Activated CD4-positive, alpha-beta memory T cell treated with anti-CD3 and anti-CD28 coated beads, Interleukin-2, amount 10 ng/mL, durations not matched to agents 7 days and 5 days (primary cell): ENCODE measurements at places on chromosomes 4 and X. TPM values are rescaled to one million over a fixed set of nuclear protein-coding genes. Genes with fewer than 3 reads are reported as not detected.

The TLR6 gene
- 3.9 TPM for total RNA-seq

DNA sequence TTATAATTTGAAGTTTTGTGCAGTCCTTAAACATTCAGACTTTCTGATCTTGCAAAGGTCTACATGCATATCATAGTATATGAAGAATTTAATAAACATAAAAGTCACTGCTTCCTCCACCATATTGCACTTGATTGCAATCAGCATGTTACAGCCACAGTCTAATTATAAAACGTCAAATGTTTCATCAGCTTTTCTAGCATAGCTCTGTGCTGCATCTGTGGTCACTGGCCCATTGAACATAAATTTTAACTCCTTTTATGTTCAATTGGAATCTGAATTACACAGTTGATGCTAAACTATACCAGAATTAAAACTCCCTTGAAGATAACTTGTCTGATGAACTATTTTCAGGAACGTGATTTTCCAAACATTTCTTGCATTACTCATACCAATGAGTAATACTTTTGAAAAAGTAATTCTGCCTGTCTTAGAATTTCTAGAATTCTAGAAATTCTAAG lies 329.1 kb downstream of the GALNTL6 start:
- H3K27me3 ChIP-seq = no peaks in the 10 kb centered on the region
- no peaks in the 10 kb centered on the region for H3K4me1 ChIP-seq
- no peak for DNase-seq

DNA sequence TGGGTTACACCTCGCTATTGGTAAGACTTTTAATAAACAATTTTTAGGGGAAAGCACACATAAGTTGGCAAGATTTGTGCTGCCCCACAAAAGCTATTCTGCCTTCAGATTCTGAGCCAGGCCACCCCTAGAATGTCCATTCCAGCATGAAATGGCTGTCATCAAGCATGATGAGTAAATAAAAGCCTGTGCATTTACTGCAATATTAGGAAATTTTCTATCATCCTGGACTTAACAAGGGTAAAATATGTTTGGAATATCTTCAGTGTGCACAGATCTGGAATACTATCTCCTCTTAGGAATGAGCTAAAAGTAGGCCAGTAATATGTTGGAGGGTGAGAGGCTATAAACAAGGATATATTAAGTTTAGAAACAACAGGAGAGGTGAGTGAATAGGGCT lies 510.9 kb downstream of the ANKRD50 start:
- no peaks in the 10 kb centered on the region for H3K36me3 ChIP-seq
- H3K27me3 ChIP-seq = no peaks in the 10 kb centered on the region
- H3K4me1 ChIP-seq = no peaks in the 10 kb centered on the region
- H3K27ac ChIP-seq = no peak overlapping the region
- DNase-seq = no peak
- H3K4me3 ChIP-seq = no peak overlapping the region

The CLCN5 gene
- total RNA-seq = 3.0 TPM

GRCh38 chr4:181909368-181909767 lies 333.8 kb upstream of the TENM3 start:
- DNase-seq = no peak
- no peaks in the 10 kb centered on the region for H3K36me3 ChIP-seq
- H3K4me1 ChIP-seq = no peaks in the 10 kb centered on the region
- no peaks in the 10 kb centered on the region for H3K27me3 ChIP-seq
- no peak overlapping the region for H3K4me3 ChIP-seq

GRCh38 chr4:153371701-153372234 lies 27.3 kb downstream of the MND1 start:
- no peak overlapping the region for H3K27ac ChIP-seq
- DNase-seq = no peak
- H3K4me1 ChIP-seq = peaks cover 9% of the 10 kb centered on the region
- no peak overlapping the region for H3K4me3 ChIP-seq

DNA sequence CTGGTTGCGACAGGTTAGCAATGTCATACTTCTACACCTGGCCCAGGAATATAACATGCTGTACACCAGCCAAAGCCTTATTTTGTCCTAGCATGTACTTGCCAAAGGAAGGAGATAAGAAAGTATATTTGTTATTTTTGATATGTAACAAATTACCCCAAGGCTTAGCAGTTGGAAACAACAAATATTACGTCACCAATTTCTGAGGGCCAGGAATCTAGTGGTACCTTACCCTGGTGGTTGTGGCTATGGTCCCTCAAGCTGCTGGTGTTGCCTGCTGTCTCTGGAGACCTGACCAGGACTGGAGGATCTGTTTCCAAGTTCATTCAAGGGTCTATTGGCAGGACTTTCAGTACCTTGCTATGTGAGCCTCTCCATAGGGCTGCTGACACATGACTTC lies 135.5 kb upstream of the BANK1 start:
- peaks cover 8% of the 10 kb centered on the region for H3K27me3 ChIP-seq
- no peaks in the 10 kb centered on the region for H3K4me1 ChIP-seq
- no peak overlapping the region for H3K4me3 ChIP-seq
- no peaks in the 10 kb centered on the region for H3K36me3 ChIP-seq

- DNase-seq = no peak
- H3K4me3 ChIP-seq = no peak overlapping the region
- no peaks in the 10 kb centered on the region for H3K27me3 ChIP-seq
- H3K4me1 ChIP-seq = no peaks in the 10 kb centered on the region
- H3K36me3 ChIP-seq = no peaks in the 10 kb centered on the region
- H3K27ac ChIP-seq = no peak overlapping the region
These were observed 1052.6 kb downstream of the RPA4 start for GRCh38 chrX:97936296-97936695.

The PALLD gene
- total RNA-seq = 5.8 TPM

The KIT gene
- 0.65 TPM for total RNA-seq

The MAP3K15 gene
- total RNA-seq = 0.28 TPM

DNA sequence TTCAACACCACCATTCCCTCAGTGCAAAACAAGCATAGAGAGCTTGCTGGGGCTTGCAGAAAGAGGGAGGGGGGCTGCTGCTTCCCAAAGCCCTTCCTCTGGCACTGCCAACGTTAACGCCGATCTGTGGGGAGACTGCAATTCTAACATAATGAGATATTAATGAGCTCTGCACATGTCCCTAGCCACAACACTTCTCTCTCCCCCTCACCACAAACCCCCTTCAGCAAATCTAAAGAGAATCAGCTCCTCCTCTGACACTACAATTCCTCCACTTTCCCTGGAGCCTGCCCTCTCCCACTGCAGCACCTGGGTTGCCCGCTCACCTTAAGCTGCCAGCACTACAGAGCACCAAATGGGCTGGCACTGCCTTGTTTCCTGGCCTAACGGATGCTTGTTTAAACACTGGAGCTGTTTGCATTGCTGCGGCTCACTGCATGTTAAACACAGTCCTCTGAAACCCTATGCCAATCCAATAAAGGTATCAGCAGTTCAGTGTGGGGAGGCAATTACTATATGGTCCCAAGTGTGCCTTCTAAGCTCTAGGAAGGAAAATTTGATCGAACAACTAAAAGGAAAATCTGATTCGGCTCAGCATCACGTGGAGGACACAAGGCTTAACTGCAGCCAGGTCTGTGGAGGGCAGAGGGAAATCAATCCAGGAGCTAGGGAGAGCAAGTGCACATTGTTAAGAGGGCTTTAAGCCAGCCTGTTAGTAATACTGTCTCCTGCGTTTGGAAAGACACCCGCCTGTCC lies 232.4 kb downstream of the MAML3 start:
- H3K4me1 ChIP-seq = no peaks in the 10 kb centered on the region
- H3K36me3 ChIP-seq = no peaks in the 10 kb centered on the region
- no peak overlapping the region for H3K4me3 ChIP-seq
- no peak overlapping the region for H3K27ac ChIP-seq

GRCh38 chrX:63738696-63739095 lies 46.3 kb downstream of the ARHGEF9 start:
- H3K27ac ChIP-seq = no peak overlapping the region
- DNase-seq = no peak
- no peaks in the 10 kb centered on the region for H3K27me3 ChIP-seq
- H3K4me3 ChIP-seq = no peak overlapping the region
- peaks cover 59% of the 10 kb centered on the region for H3K4me1 ChIP-seq

DNA sequence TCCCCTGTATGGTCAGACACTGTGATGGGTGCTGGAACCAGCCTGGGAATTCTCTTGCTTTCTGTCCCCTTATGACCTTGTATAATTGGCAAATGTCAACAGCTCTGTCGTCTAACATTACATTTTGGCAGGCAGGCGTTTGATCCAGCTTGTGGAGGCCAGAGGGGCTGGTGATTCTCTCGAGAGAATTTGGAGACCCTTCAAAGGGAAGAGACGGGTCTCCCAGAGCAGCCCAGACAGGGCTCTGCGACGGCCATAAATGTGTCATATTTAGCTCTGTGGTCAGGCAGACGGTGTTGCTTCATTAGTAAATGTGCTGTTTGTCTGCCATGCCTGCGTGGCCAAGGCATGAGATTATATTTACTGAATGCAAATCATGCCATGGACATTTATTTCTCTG lies 68.7 kb downstream of the SORCS2 start:
- H3K4me3 ChIP-seq = no peak overlapping the region
- H3K36me3 ChIP-seq = no peaks in the 10 kb centered on the region
- DNase-seq = no peak
- H3K27me3 ChIP-seq = no peaks in the 10 kb centered on the region
- H3K4me1 ChIP-seq = no peaks in the 10 kb centered on the region
- H3K27ac ChIP-seq = no peak overlapping the region

- no peak overlapping the region for H3K4me3 ChIP-seq
- H3K27me3 ChIP-seq = peaks cover 1% of the 10 kb centered on the region
- H3K36me3 ChIP-seq = no peaks in the 10 kb centered on the region
- H3K4me1 ChIP-seq = no peaks in the 10 kb centered on the region
These were observed 222.5 kb upstream of the RPL34 start for GRCh38 chr4:108397850-108398249.

The EIF2S3 gene
- 179 TPM for total RNA-seq

DNA sequence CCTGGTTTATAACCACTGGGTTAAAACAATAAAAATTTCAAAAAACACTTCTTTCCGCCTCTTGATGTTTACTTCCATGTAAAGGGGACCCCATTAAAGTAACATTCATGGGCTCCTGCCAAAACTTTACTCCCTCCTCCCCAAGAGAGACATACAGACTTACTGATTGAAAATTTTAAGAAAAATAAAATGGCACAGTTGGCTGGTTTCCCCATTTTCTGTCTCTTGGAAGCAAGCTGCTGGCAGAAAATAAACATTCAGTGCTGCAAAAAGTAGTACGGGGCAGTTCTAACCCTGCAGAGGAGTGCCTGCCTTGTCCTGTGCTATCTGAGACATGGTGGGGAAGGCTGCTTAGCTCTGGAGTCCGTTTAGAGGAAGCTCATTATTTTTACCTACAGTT lies 187.3 kb upstream of the INTU start:
- H3K27ac ChIP-seq = no peak overlapping the region
- H3K4me3 ChIP-seq = no peak overlapping the region
- H3K27me3 ChIP-seq = no peaks in the 10 kb centered on the region
- H3K36me3 ChIP-seq = no peaks in the 10 kb centered on the region

DNA sequence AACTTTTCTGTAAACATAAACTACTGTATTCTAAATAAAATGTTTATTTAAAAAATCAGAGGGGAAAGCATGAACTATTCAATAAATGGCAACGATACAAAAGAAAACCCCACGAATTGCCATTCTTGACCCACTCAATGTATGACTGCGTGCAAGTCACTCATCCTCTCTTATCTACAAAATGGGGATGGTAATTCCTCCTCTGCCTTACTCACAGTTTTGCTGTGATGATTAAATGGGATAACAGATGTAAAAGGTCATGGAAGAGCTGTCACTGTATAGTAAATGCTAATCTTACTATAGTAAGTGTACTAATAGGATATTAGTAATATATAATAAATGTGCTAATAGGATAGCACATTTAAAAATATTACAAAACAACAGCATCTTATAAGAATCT lies 173.4 kb downstream of the SCFD2 start:
- no peaks in the 10 kb centered on the region for H3K4me1 ChIP-seq
- H3K36me3 ChIP-seq = no peaks in the 10 kb centered on the region
- H3K27ac ChIP-seq = no peak overlapping the region
- no peaks in the 10 kb centered on the region for H3K27me3 ChIP-seq

DNA sequence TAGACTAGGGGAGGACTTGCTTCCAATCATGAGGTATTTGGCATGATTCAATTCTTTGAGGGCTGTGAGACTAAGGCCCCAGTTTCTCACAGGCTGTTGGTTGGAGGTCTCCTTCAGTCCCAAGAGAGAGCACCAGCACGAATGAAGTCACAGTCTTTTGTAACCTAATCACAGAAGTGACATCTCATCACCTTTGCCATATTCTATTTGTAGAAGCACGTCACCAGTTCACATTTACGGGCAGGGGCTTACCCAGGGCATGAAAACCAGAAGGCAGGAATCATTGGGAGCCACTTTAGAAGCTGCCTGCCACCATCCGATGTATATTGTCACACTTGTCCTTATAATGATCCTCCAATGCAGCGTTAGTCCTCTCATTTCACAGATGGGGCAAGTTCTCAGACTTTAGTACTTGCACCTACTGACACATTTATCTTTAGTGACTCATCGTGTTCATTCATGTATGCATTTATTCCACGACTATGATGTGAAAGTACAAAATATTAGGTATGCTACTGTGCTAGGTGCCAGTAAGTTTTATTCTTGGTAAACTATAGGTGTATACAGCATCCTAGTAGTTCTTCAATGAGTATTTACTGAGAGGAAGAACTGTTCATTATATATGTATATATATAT lies 163.8 kb upstream of the PGRMC2 start:
- peaks cover 4% of the 10 kb centered on the region for H3K4me1 ChIP-seq
- H3K4me3 ChIP-seq = no peak overlapping the region
- H3K27me3 ChIP-seq = peaks cover 1% of the 10 kb centered on the region
- no peak for DNase-seq

The MTTP gene
- total RNA-seq = 0.15 TPM

- no peak overlapping the region for H3K4me3 ChIP-seq
- H3K27me3 ChIP-seq = no peaks in the 10 kb centered on the region
- H3K27ac ChIP-seq = no peak overlapping the region
- no peaks in the 10 kb centered on the region for H3K36me3 ChIP-seq
- H3K4me1 ChIP-seq = no peaks in the 10 kb centered on the region
- DNase-seq = no peak
These were observed 17.4 kb upstream of the EIF4E start for GRCh38 chr4:98946359-98946758.

- peaks cover 9% of the 10 kb centered on the region for H3K4me1 ChIP-seq
- H3K27ac ChIP-seq = no peak overlapping the region
- no peaks in the 10 kb centered on the region for H3K36me3 ChIP-seq
- no peaks in the 10 kb centered on the region for H3K27me3 ChIP-seq
- H3K4me3 ChIP-seq = no peak overlapping the region
These were observed 41.0 kb downstream of the BEX3 start for GRCh38 chrX:103417370-103417769.

DNA sequence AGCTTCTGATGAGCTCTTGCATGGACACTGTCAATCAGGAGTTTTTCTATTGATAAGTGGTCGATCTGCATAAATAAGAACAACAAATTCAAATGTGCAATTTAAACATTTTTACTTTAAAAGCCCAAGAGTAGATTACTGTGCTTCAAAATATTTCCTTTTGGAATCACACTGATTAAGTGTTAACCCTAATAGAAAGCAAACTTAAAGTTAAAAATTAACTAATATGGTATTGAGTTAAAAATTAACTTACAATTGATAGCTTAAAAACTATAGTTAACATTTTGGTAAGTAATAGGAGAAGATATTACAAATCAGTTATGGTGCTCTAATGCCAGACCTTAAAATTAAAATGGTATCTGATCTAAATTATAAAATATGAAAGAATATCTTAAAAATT lies 25.9 kb downstream of the MED14 start:
- peaks cover 45% of the 10 kb centered on the region for H3K36me3 ChIP-seq
- no peaks in the 10 kb centered on the region for H3K27me3 ChIP-seq
- H3K4me3 ChIP-seq = no peak overlapping the region
- DNase-seq = no peak

The CAMK2D gene
- total RNA-seq = 43.0 TPM

The AGTR2 gene
- total RNA-seq = not detected

The CSAG2 gene
- total RNA-seq = 1.3 TPM
